Non-pigmented ciliary epithelial cell (primary cell): ENCODE measurements at places on chromosomes 2 and 18.

DNA sequence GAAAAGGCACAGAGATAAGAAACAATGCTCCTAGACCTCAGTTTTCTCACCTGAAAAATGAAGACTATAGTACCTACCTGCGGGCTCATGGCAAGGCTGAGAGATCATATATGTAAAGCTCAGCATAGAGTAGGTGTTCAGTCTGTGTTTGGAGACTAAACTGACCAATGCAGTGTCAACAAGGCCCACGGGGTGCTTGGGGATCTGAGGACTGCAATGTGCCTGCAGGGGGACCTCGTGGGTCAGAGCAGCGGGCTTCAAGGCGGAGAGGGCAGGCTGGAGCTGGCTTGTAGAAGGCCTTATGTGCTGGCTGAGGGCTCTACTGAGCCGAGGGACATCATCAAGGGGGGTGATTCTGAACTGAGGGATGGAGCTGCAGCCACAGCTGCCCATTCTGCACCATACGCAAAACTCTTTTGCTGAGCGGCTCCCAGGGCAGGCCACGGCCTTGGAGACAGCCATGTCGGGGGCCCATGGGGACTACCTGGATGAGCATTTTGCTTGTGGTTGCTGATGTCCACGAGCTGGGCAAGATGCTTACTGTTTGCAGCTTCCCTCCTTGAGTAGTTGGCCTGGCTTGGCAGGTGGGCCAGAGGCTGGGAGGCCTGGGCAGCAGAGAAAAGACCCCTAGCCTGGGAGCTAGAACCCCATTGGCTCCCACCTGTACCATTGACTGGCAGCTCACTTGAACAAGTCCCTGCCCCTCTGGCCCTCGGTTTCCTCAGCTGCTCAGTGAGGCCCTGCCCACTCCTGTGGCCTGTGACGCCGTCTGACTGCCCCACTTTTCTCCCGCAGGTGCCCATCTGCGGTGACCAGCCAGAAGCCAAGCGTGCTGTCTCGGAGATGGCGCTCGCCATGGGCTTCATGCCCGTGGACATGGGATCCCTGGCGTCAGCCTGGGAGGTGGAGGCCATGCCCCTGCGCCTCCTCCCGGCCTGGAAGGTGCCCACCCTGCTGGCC is 23.5 kb downstream of the STEAP3 start:
- no peak for DNase-seq

DNA sequence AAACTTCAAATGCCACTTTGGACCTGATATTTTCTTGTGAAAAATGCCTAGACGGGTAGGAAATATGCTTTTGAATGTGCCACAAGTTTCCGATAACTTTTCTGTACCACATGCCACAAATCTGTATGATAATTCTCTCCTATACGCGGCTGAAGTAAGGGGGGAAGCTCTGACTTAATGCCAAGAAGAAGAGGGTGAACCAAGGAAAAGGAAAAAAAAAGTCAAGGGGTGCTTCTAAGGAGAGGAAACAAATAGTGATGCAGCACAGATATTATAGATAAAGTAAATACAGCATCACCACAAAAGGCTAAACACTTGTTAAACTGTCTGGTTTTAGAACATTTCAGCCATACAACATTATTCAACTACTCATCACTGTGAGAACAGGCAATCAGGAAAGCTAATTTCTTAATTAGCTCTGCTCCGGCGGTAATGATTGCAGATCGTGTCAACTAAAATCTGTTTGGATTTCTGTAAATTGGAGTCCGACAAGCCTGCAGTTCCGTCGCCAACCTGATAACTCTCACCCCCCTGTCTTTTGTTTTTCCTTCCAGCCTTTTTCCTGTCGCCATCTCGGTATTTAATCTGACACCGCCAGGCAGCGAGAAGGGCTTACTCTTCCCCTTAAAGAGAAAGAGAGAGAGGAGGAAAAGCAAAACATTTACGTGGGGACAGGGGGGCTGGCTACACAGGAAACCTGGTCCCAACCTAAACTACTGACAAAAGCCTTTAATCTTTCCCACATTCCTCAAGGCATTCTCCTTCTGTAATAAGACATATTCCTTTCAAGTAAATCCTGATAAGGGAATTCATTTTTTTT is 67.5 kb downstream of the ZEB2 start:
- DNase-seq: no peak

DNA sequence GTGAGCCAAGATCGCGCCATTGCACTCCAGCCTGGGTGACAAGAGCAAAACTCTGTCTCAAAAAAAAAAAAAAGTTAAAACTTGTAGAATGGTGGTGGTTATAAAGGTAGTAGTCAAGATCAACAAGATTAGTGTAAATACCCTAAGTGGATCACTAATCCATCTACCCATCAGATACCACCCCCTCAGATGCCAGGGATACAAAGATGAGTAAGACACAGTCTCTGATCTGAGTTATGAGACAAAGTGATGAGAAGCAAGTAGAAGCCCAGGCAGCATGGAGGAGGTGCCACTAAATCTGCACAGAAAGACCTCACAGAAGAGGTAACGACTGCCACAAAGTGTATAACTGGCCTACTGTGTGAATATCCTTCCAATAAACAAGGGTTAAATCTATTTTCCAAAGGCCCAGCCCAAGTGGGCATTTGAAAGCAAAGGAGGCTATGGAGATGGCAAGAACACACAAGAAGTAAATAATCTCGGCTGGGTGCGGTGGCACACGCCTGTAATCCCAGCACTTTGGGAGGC is 20.2 kb downstream of the NFE2L2 start:
- no peak for DNase-seq

DNA sequence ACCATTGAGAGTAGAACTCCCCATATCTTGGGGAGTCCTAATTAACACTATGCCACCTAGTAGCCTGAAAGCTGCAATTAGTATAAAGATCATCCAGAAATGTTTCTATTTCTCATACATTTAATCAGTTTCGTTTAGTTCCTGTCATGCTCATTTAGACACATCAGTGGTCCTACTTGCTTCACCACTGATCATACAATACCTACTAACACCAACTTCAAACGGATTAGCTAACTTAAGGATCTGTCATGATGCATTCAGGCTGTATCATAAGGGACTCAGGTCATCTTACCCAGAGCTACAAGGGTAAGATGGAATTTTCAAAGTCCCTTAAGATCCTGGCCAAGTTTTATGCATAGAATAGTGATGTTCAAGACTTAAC is 6.8 kb downstream of the SRSF7 start:
- DNase-seq: no peak

DNA sequence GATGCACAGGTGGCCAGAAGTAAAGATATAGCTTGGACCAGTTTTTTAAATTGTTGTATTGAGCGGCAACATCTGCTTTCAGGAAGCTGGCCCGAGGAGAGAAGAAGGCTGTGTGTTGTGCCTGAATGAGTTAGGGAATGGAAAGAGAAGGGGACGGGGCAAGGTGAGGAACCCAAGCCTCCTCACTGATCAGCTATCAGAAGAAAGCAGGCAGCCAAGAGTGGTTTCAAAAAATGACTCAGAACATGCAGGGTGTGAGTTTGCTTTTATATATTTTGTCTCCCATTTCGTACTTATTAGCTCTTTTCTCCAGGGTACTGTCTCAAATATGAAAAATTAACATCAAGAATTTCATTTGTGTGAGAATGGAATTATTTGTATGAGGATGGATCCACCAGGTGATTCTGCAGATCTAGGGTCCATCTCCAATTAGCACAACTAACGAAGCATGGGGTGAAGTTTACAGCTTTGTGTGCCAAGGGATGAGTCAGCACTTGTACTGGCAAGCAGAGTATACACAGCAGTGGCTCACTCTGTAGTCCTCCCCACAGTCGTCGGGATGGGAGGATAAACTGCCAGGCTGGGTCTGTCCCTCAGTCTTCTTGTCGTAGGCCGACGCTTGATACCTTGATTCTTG is 175.7 kb downstream of the PIEZO2 start:
- no peak for DNase-seq

DNA sequence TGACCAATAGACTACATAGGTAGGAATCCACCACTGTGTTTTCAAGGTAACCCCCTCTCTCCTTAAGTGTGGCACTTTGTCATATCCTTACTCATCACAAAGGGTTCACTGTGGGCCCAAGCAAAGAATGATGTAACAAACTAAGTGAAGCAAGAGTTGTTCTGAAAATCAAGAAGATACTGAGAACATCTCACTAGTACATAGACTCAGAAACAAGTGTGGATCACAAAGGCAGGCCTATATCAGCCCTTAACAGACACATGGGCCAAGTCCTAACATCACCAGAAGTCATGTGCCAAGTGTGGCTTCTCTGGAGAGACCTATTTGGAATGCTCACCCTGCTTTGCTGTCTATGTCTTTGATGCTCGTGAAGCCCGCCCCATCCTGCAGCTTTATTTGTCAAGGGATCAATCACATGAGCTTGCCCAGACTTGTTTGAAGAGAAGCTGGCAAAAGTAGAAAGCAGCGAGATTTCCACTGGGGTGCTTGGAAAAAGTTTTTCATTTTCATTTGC is 131.2 kb upstream of the TTC39C start:
- DNase-seq: no peak

- no peak for DNase-seq
Measured at GRCh38 chr2:160890667-160891352, 269.4 kb upstream of the TANK start.

GRCh38 chr18:2411381-2411960 is 159.8 kb downstream of the METTL4 start:
- DNase-seq: peak; percentile 56

DNA sequence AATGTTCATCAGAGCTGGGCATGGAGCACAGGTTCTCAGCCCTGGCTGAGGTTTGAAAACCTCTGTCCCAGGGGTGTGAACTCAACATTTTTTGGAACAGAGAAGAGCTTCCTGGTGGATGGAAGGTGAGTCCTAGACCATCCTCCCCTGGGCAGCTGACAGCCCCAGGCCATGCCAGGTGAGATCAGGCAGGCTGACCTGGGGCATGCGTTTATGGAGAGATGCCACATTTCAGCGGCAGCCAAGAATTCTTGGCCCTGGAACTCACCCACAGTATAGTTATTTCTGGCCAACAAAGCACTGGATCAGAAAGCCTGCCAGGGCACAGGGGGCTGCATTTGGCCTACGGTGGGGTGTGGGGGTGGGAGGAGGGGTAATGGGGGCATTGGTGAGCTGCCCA is 83.8 kb downstream of the EDAR start:
- no peak for DNase-seq

DNA sequence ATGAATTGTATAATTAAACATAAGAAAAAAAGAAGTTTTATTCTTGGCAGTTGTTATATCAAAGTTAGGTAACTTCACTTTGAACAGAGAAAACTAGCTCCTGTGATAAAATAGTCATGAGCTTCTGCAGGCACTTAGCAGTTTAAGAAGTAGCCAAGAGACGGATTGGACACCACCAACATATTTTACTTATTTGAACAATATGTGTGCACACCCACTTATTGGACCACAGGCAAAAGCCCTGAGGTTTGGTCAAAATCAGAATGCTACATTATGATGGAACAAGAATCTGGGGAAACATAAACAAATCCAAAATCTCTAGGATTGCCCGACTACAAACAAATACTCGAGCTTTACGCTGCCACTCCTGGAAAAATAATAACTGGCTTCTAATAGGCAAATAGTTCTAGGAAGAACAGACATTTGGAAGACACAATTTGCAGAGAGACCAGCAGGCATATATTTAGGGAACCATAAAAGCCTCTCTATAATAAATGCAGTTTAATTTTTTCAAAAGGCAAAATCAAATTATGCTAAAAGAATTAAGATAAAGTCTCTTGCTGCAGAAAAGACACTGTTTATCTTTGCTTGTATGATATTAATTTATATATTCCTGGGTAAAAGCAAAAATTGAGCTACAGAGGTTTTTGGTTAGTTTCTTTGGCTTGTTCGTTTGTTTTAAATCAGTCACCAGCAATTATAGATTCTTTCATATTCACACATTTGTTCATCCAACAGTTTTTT is 117.9 kb downstream of the CDC42EP3 start:
- no peak for DNase-seq

DNA sequence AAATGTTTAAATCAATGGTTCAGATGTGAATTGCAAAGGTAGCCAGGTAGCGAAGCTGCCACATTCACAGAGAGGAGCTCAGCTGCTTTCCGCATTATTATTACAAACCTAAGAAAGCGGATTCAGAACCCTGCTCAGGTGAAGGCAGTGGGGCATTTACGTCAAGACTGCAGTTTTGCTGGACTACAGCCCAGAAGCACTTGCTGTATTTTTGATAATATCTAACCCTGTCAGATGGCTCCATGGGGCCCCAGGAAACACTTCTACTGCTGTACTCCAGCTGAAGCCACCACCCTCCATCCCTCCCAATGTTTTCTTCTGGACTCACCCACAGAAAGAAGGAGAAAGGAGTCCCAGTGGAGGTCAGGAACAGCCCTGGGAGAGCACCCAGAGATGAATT is 96.9 kb downstream of the TPO start:
- no peak for DNase-seq
